Psoas muscle (tissue), 8 donors: ENCODE measurements at places on chromosomes 6 and 20.

DNA sequence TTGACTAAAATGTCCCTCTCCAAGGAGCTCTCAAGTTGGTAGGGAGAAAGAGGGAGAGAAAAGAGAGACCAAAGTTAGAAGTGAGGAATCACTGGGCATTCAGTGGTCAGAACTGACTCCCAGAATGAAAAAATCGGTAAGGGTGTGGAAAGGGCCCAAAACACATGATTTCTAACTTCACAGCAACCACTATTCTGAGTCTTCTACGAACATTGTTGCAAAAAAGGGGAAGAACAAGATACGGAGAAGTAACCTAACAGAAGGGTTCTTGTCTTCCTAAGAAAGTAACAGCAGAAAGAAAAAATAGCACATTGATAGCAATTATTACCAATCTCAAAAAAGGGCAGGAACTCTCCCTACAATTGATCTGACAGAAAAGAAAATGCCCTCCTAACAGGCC lies 65.6 kb downstream of the ATP9A start:
- DNase-seq, result no peak

GRCh38 chr20:36154700-36155628 lies at the start of gene EPB41L1:
Gene EPB41L1, plus strand, starts transcription at chr20:36154740. Its CDS starts 19,038 bp downstream, at chr20:36173778.
- no peak for DNase-seq

- DNase-seq, result no peak
Measured at GRCh38 chr20:54431156-54431944, 44.0 kb upstream of the DOK5 start.

- DNase-seq, result no peak
Measured at GRCh38 chr20:44834693-44835092, 24.3 kb upstream of the RIMS4 start.

DNA sequence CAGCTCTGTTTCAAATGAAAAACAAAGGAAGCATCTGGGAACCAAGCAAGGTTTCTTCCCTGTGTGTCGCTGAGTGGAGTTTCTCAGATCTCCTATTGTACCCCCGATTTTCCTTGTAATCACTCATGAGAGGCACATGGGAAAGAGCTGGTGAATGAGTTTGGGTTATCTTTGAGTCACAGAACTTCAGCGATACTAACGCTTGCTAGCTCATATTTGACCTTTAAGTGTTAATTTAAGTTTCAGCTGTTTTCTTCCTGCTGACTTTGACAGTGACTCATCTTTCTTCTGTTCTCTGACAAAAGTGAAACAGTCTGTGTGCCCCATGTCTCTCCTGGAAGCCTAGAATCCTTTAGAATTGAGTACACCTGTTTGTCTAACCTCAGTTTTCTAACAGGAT lies 261.1 kb upstream of the RGS17 start:
- no peak for DNase-seq

DNA sequence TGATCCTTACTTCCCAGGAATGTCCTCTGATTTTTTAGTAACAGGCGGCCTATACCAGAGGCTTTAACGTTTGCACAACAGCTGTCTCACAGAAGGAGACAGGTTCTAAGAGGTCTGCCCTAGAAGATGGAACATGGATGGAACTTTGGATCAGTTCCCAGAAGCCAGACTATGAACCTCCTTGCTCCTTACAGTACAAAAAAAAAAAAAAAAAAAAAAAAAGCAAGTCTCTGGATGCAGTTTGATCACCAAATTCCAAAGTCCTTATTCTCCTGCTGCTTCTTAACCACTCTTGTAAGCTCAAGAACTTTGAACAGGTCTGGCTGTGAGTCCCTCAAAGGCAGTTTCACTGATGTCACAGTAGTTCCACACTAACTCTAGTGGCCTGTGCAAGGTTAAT lies 2.0 kb upstream of the TRMT11 start:
- no peak for DNase-seq

DNA sequence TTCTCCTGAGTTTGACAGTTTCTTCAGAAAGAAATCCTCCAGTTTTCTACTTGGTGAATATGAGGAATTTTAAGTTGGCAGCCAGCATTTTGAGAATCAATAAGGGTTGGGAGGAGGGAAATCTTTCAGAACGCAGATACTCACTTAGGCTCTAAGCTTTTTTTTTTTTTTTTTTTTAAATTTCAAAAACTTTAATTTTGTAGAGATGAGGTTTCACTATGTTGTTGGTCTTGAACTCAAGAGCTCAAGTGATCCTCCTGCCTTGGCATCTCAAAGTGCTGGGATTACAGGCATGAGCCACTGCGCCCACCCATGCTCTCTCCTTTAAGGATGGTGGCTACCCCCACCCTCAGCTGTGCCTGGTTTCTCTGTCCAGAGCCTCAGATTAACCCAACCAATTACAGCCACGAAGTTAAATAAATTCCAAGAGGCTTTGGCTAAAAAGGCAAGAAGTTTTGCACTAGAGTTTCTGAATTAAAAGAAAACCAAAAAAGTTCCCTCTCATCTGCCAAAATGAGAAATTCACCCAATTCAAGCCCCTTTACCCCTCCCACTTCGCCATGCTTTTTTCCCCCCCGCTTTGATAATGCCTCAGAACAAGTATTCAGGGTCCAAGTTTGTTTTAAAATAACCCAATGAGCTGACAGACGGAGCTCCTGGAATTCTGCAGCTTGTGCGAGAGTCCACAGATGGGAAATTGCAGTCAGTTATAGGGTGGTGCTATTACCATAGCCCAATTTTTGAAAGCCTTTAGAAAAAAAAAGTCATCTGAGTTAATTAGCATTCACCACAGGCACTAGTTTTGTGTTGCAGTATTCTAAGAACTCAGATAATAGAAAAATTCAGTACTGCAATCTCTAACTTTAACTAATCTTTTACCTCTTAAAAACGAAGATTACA lies 94.3 kb upstream of the BEND3 start:
- no peak for DNase-seq

GRCh38 chr20:30598460-30599230 lies 658.8 kb upstream of the DEFB115 start:
- no peak for DNase-seq

DNA sequence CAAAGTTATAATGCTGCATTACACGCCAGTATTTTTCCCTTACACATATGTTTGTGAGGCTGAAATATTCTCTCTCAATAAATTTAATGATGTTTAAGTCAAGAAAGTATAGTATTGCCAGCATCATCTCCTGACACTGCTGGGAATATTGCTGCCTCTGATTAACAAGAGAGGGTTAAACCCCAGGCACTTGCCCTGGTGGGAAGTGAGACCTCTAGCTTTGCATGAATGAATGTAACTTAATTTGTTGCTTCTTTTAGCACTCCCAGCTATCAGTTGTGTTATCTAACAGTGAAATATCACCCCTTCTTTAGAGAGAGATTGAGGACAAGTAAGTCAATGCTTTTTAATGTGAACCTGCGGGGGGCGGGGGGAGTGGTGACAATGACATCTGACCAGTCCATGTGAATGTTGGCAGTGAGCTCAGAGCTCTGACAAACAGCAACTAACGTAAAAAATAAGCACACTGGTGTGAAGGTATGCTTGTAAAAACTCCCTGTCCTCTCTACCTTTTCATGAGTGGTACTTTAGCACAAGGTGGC lies 9.8 kb downstream of the FOXA2 start:
- no peak for DNase-seq

DNA sequence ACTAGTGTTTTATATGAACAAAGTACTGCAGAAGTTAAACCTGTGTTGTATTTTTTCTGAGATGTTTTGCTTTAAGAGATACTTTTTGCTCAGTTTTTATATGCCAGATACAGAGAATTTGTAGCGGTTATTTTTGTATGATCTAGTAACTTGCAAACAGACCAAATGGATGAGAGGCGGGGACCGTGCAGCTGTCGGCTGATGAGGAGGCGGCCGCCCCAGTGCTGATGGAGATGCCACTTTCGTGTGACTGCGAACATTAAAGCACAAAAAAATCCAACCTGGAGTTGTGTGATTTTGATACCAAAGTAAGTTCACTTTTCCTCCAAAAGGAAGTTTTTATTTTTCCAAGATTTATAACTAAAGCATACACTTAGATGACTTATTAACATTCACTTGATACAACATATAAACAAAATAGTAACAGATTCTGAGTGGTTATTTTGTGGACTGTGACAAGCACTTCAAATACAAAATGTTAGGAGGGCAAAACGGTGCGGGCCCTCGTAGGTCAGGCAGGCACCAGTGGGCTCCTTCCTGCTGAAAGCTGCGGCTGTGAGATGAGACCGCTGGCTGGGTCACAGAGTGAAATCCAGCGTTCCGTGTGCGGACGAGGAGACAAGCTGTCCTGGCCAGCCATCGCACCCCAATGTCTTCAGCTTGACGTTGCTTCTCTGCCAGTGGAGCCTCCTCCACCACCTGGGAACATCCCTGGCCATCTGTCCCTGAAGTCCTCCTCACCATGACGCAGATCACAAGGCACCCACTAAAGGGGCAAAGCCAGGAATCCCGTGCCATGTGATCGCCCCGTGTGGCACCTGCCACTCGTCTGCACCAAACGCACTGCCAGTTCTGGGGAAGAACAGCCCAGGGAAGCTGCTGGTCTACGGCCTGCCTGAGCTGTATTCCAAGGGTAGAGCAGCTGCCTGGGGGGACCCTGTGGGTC lies 4.0 kb upstream of the OGFR start:
- DNase-seq, result no peak

DNA sequence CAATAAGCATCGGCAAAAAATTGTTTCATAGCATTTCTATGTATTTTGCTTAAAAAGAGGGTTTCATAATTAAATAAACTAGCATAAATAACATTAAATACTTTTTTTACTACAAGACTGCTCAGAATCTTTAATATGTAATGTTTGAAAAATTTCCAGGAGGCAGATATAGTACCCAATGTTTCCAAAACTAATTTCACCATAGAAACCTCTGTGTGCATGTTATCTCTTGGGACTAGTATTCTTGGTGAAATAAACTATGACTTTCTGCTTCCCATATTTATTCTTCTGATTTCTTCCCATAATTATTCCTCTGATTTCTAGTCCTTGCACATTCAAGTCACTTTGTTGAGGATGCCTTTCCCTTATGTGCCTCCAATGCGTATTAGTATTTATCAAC lies 94.5 kb downstream of the PTPRK start:
- no peak for DNase-seq

GRCh38 chr20:25353747-25354705 lies 36.6 kb downstream of the ABHD12 start:
- DNase-seq, result no peak

- no peak for DNase-seq
Measured at GRCh38 chr6:1950631-1951030, 294.8 kb downstream of the GMDS start.

DNA sequence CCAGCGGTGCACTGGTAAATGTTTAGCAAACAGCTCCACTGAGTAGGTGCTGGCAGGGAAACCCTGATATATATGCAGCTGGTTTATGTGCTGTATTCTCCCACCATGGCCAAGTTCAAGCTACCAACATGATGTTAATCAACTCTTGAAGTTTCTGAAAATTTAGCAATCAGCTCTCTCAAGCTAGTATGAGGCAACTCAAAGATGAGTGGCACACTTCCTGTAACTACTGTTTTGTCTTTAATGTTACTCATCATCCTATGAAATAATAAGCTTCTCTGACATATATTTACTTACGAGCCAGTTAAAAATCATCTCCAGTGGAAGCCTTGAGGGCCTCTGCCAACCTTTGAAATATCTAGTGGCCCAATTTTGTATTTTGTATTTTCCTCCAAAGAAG lies 54.7 kb downstream of the TRMT6 start:
- DNase-seq, result no peak

GRCh38 chr6:144330017-144330987 lies 45.2 kb downstream of the UTRN start:
- DNase-seq, result no peak

DNA sequence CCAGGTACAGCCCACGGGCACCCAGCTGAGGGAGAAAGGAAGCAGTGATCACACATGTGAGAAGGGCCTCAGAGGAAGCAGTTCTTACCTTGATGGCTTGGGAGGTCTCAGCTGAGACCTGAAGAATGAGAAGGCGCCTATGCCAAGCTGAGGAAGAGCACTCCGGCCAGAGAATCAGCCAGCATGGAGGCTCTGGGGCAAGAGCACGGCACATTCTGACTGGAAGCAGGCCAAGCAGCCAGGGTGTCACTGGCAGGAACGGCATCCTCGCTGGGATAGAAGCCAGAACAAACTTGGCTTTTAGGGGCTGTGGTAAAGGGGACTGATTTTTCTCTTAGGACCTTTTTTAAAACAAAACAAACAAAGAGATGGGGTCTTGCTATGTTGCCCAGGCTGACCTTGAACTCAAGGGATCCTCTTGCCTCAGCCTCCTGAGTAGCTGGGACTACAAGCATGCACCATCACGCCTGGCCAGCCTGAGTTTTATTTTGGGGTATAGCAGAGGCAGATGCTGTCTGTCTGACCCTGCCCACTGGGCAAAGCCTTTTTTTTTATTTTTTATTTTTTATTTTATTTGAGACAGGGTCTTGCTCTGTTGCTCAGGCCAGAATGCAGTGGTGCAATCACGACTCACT lies 17.6 kb downstream of the GHRH start:
- DNase-seq, result peak; percentile 79

DNA sequence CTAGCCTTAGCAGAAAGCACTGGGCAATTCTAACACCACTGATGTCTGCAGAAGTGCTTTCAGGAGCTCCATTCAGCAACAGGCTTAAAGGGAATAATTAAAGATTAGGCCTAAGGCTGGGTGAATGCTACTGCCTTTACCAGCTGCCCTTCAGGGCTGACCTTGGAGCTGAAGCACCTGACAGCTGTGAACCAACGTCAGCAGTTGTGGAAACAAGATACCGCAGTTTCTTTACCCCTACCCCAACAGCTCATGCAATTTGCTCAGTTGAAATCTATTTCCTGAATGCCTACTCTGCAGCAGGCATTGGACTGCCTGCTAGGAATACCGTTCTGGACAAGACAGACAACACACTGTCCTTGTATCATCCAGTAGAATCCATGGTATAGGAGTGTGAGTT lies 51.5 kb upstream of the ADTRP start:
- no peak for DNase-seq

- no peak for DNase-seq
Measured at GRCh38 chr6:16700202-16700915, 60.9 kb downstream of the ATXN1 start.

DNA sequence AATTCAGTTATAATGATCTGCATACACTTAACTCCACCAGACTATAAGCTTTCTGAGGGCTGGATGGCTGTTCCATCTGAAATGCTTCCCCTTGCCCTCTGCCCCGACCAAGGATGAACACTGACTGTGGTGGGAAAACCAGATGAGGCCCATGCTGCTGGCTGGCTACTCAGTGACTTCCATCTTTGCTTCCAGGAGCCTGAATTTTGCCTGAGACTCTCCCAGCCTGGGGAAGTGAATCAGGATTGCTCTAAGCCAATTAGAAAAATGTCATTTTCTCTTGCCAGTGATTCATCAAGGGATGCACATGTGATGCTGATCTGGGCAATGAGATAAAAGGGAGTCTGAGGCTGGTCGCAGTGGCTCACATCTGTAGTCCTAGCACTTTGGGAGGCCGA lies 1.7 kb upstream of the TOMM34 start:
- DNase-seq, result no peak

GRCh38 chr6:36443471-36444428 lies 950 bp downstream of the KCTD20 start:
- DNase-seq, result no peak

- no peak for DNase-seq
Measured at GRCh38 chr6:169763881-169764280, 12.5 kb downstream of the ERMARD start.
